ENCODE measurements at places on chromosomes 2 and 18. TPM values are rescaled to one million over a fixed set of nuclear protein-coding genes. Genes with fewer than 3 reads are reported as not detected.

GRCh38 chr2:25426326-25426725, 84.6 kb upstream of the DNMT3A start:
- DNase-seq: no peak

DNA sequence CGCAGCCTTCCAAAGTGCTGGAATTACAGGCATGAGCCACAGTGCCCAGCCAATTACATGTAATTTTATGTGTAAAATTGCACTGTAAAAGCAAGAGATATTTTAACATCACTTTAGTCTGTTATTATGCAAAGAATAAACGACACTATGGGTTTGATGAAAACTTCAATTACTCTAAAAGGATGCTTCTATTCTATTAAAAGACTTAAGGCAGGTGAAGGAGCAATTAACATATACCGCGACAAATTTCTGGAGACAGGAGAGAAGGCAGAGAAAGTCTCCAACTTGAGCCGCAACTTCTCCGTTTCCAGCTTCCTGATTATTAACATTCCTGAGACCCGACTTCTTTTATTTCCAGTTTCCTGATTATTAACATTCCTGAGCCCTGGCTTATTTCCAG, 53.7 kb downstream of the FAM210A start:
- DNase-seq: no peak

GRCh38 chr2:29012211-29012681, 31.1 kb downstream of the TOGARAM2 start:
- DNase-seq: peak; percentile 96

DNA sequence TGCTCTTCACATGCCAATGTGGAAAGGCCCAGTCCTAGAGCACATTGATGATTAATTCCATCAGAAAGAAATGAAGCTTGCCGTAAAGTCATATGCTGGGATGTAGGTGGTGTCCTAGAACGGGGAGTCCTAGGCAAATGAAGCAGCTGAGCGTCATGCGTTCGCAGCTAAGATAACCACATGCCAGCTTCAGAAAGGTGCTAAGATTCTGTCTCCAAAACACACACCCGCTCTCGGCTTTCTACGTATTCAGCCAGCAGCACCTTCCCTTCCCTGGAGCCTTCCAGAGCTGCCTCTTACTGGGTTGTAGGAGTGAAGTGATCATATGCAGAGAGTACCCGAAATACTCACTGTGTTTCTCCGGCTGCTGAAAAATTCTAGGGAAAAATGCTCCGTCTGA, 421.6 kb upstream of the ID2 start:
- DNase-seq: no peak

DNA sequence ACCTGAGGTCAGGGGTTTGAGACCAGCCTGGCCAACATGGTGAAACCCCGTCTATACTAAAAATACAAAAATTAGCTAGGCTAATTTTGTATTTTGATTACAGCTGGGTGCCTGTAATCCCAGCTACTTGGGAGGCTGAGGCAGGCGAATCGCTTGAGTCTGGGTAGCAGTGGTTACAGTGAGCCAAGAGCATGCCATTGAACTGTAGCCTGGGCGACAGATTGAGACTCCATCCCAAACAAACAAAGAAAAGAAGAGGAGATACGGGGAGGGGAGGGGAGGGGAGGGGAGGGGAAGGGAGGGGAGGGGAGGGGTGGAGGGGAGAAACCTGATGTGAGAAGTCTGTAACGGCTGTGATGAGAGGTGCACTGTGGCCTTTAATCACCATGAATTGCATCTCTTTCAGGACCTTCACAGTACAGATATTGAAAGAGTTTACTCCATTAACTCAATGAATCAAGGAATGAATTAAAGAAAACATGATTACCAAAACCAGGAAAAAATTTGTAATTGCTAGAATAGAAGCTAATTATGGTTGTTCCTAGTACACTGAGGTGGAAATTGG, 135.3 kb downstream of the CALCRL start:
- no peak for DNase-seq

GRCh38 chr18:3972291-3972930, 482.7 kb downstream of the DLGAP1 start:
- peak; percentile 60 for DNase-seq

GRCh38 chr18:35797948-35798347, 174.5 kb upstream of the RMP24 start:
- no peak for DNase-seq

- DNase-seq: no peak
Observed at GRCh38 chr2:88651646-88652045, 24.4 kb upstream of the EIF2AK3 start.

DNA sequence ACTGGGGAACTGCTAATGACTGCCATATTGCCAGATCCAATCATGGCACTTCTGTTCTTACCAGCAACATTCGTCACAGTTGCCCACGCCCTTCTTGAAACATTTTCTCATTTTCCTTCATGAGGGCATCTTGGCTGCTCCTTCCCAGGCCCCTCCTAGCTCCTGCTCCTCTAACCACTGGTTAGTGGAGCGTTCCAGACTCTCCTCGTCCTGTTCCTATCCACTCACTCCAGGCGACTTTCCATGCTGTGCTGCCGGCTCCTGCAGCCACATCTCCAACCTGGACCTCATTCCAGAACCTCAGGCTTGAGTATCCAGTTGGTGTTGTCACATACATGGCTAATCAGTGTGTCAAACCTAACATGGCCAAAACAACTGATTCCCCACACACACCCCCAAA, 1.3 kb upstream of the ADI1 start:
- no peak for DNase-seq

GRCh38 chr2:144645083-144645778, 125.3 kb upstream of the ZEB2 start:
- no peak for DNase-seq

DNA sequence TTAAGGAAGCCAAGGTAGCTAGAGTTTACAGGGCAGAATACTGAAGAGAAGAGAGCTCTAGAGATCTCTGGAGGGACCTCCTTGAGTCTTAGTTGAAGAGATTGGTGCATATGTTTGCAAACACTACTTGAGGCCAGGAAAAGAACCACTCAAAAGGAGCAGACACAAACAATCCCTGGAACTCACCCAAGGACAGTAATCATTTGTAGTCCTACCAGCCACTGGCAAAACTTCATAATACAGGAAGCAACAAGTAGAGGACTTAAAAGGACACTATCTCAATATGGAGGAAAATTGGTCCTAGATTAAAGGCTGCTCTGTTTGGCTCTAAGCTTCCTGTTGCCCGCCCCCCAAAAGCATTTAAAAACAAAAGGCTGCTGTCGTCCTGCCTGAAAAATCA, 46.9 kb upstream of the UBXN4 start:
- DNase-seq: no peak

- DNase-seq: no peak
Observed at GRCh38 chr2:103208916-103209315, 447.1 kb downstream of the TMEM182 start.

GRCh38 chr2:219502618-219503017, 3.9 kb downstream of the GMPPA start:
- DNase-seq: no peak

DNA sequence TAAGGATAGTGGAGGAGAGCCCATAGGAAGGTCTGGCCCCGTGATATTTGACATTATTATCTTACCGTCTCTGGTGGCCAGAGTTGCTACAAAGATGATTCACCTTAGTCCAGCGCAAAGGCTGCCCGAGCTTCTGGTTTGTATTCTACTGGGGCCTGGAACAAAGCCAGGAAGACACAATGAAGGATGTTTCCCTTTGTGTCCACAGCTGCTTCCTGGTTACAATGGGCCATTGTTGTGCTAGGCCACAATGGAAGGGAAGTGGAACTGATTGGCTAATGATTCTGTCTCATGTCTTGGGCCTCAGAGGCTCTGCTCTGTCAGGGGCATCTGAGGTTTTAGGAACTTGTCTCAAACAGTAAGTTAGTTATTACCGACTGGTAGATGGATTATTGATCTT, 132.2 kb downstream of the TDRD15 start:
- DNase-seq: peak; percentile 0

DNA sequence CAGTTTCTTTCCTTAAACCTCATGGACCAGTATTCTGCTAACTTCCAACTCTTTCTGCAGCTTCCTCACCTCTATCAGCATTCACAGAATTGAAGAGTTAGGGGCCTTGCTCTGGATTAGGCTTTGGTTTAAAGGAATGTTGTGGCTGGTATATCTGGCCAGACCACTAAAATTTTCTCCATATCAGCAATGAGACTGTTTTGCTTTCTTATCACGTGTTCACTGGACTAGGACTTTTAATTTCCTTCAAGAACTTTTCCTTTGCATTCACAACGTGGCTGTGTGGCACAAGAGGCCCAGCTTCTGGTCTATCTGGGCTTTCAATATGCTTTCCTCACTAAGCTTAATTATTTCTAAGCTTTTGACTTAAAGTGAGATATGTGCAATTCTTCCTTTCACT, 33.4 kb downstream of the SP3 start:
- no peak for DNase-seq

- DNase-seq: no peak
Observed at GRCh38 chr2:166727095-166727494, 161.2 kb upstream of the XIRP2 start.

- DNase-seq: no peak
Observed at GRCh38 chr2:106523976-106524665, 37.0 kb downstream of the CD8B2 start.

GRCh38 chr2:124269348-124269747, 244.3 kb downstream of the CNTNAP5 start:
- DNase-seq: no peak

DNA sequence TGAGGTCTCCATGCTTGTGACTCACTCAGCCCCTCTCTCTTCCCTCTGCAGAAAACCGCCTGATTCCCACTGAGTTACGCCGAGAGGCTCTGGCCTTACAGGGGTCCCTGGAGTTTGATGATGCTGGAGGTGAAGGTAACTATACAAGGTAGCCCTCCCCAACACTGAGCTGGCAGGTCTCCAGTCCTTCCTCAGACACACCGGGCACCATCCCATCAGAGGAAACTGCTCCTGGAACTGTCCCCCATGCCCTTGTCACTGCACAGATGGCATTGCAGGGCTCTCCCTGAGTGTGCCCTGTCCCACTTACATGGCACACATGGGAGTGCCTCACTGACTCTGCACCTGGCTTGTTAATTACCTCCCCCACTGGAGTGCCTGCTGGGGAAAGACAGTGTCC, 1.9 kb downstream of the IMP4 start:
- DNase-seq: no peak

GRCh38 chr2:185219981-185220380, 518.6 kb upstream of the FSIP2 start:
- DNase-seq: peak; percentile 72

- no peak for DNase-seq
Observed at GRCh38 chr2:20637147-20637546, 13.8 kb downstream of the HS1BP3 start.

- no peak for DNase-seq
Observed at GRCh38 chr2:881204-881918, 69.3 kb upstream of the SNTG2 start.

- DNase-seq: no peak
Observed at GRCh38 chr2:239608260-239608659, 207.4 kb upstream of the HDAC4 start.

DNA sequence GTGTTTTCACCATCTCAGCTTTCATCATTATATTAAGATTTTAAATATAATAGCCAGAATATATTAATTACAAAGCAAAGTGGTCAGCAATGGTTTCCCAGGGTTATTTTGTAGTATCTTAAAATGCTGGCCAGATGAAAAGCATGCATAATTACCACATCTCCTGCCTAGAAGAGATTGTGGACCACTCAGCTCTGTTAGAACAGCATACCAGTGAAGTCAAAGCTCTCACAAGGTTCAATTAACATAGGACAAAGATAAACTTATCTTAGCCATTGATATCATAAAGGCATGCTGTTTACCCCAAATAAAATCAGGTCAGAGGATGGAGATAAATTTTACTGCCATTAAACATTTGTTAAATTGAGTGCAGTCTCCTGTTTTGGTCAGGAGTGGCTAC, 19.3 kb upstream of the PDE1A start:
- no peak for DNase-seq

GRCh38 chr18:23868136-23868785, 146.3 kb upstream of the TTC39C start:
- DNase-seq: no peak

DNA sequence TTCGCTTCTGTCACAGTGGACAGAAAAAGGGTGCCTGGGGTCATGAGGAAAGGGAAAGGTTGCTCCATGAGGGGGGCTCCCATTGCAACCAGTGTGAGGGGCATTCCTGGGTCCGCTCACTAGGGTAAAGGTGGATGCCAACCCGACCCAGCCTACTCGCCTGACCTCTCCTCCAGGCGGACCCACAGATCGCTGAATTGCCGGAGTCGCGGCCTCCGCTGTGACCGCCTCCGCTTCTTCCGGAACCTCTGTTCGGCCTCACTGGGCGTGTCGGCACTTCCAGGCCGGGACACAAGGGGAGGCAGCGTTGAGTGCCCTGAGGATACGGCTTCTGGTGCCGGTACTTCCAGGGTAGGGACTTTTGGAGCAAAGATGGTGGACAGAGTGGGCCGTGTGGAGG, 57.1 kb downstream of the TRABD2A start:
- DNase-seq: no peak

- peak; percentile 28 for DNase-seq
Observed at GRCh38 chr2:143284087-143284675, 155.0 kb downstream of the ARHGAP15 start.

DNA sequence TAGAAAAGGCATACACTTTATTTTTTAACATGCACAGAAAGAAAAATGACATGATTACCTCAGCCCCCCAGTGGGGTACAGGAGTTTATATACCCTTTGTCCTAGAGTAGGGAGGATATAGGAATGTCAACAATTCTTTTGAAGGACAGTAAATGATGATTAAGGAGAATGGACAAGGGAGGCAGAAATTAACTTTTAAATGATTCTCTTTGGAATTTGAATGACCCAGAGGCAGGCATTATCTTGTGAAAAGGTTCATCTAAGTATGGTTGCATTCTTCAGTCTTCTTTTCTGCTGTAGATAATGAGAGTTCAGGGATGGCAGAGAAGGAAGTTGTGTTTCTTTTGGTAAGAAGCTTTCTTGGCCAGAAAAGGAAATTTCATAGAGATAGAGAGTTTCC, 971.3 kb downstream of the CNTNAP5 start:
- no peak for DNase-seq

ARHGAP15 gene
- not detected for total RNA-seq

COL6A3 gene
- total RNA-seq: 9.1 TPM

C2orf81 gene
- 0.26 TPM for total RNA-seq

KCNS3 gene
- 8.8 TPM for total RNA-seq

NIFK gene
- total RNA-seq: 55.0 TPM

SPDYA gene
- 1.3 TPM for total RNA-seq

TMEM127 gene
- 45.2 TPM for total RNA-seq

TANK gene
- 74.6 TPM for total RNA-seq

CHN1 gene
- total RNA-seq: 43.0 TPM

XIRP2 gene
- 35.7 TPM for total RNA-seq

SLC5A6 gene
- total RNA-seq: 36.2 TPM

MYO7B gene
- not detected for total RNA-seq

MAP2 gene
- 1.3 TPM for total RNA-seq

HOXD11 gene
- not detected for total RNA-seq

RFTN2 gene
- total RNA-seq: 6.2 TPM

PSMA8 gene
- total RNA-seq: not detected

CACNB4 gene
- total RNA-seq: 0.31 TPM

UGT1A1 gene
- not detected for total RNA-seq

TANC1 gene
- 20.1 TPM for total RNA-seq

LHCGR gene
- not detected for total RNA-seq

ANKMY1 gene
- 5.4 TPM for total RNA-seq

GALR1 gene
- not detected for total RNA-seq

TUBA4B gene
- total RNA-seq: not detected

KCNG2 gene
- 0.08 TPM for total RNA-seq

PROKR1 gene
- total RNA-seq: not detected

Data from myocyte (in vitro differentiated cells).